ENCODE measurements at places on chromosomes 6 and 20.

DNA sequence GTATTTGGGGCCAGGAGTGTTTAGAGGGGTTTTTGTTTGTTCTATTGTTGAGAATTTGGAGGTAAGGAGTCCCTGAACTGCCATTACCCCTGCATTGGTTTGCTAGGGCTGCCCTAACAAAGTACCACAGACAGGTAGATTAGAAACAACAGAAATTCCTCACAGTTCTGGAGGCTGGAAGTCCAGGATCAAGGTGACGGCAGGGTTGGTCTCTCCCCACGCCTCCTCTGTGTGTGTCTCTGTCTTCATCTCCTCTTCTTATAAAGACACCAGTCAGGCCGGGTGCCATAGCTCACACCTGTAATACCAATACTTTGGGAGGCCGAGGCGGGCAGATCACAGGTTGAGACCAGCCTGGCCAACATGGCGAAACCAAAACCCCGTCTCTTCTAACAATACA is 97.1 kb upstream of the FAM8A1 start:
- DNase-seq, result no peak

DNA sequence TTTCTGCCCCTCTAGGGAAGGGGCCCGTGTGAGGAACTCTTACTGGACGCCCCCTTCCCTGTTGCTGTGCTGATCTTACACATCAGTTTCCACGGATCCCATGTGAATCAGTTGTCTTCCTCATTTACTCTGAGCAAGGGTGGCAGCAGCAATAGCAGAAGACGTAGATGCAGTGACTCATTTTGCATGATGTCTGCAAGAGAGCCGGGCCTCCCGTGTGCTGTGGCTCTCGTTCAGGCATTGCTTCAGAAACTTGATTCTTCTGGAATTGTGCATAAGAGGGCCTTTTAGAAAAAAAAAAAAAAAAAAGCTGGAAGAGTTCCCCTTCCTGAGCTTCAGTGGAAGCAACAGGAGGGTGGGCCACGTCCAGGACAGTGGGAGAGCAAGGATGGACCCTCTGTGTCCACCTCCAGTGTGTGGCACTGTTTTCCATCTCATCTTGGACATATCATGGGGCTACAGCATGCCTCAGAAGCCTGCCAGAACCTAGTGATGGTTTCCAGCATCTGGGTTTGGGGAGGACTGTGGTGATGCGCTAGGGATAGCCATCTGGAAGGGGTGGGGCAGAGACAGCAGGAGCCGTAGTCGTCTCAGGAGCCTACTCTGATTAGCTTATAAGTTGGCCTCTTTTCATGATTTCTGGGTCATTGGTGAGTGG is 62.1 kb downstream of the FOXO3 start:
- DNase-seq, result no peak

DNA sequence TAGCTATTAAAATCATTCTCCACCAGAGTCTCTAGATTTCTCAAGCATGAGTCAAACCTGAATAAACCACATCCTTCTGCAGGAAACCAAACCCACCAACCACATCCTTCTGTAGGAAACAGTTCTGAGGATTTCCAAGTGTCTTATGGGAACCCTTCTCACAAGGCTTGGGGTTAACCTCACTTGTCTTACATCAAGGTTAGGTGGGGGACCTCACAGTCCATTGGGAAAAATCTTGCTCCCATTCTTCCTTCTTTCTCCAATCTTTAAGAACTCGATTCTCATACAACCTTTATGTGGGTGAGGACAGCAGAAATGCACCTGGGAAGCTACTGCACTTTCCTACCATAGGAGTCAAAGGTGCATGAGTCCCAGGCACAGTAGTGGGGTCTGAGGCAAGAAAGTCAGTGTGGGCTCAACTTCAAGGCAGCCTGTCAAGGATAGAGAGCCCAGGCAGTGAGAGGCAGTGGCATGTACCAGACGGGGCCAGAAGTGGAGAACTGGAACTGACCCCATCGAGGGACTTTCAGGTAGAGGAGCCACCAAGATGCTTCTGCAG is 114.5 kb downstream of the SLC22A3 start:
- no peak for DNase-seq

DNA sequence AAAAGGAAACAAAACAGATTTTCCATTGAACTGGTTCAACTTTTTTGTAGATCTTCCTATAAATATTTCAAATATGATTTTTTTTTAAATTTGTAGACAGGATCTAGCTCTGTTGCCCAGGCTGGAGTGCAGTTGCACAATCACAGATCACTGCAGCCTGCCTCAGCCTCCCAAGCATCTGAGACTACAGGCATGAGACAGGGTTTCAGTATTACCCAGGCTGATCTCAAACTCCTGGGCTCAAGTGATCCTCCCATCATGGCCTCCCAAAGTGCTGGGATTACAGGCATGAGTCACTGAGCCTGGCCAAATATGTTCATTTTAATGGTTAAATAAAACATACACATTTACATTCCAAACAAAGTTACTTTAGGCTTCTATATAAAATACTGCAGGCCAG is 33.6 kb downstream of the SAMHD1 start:
- DNase-seq, result no peak

- DNase-seq, result no peak
Observed at GRCh38 chr6:87723170-87724078, 21.4 kb upstream of the AKIRIN2 start.

- no peak for DNase-seq
Observed at GRCh38 chr6:24957199-24957598, 21.4 kb upstream of the RIPOR2 start.

GRCh38 chr6:7338031-7338430 is 25.0 kb upstream of the SSR1 start:
- DNase-seq, result no peak

DNA sequence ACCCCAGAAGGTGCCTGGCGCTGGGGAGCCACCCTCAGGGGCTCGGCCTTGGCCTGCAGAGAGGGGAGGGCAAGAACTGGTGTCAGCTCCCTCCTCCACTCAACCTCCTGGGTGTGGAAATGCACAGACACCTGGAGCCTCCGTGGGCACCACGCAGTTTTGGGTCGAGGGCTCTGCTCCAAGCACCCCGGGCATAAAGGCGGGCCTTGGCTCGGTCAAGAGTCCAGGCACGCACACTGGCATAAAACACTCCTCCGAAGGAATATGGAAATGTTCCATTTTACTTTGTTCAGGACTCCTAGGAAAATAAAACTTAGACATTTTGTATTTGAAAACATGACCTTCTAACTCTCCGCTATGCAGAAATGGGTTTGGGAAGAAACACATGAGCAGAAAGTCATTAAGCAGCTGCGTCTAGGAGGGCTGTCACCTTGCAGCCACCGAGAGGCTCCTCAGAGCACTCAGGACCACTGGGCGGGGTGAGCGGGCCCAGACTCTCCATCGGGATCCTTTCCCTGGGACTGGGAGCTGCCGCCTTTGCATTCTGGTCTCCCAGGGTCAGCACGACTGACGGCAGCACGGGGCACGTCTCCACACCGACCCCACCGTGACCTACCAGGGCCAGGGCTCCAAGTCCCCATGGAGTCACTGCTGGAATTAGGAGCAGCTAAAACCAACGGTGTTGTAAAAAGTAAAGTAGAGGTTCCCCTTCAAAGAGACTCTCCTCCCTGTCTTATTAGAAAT is 46.0 kb upstream of the DACT2 start:
- DNase-seq, result no peak

GRCh38 chr6:164101859-164102258 is 687.3 kb downstream of the QKI start:
- DNase-seq, result no peak

DNA sequence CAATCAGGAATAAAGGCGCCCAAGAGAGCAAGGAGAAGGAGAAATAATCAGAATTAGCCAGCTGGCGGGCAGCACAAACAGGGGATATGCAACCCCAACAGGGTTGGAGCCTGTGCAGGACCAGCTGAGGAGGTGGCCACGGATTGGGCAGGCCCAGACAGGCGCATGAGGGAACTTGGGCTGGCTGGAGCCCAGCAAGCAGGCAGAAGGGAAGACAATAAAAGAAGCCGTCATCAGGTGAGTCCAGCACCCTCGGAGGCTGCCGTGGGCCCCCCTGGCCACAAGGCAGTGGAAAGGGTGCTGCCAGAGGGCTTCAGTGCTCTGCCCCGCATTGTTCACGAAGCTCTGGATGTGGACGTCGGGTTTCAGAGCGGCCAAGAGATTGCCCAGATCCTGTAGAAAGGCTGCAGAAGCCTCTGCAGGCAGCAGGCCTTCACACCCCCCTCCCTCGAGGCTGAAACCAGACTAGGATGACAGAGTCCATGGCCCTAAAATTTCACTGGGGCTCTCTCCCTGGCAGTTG is 28.4 kb upstream of the MAFB start:
- no peak for DNase-seq

GRCh38 chr6:22251348-22251747 is 45.5 kb downstream of the PRL start:
- DNase-seq, result no peak

DNA sequence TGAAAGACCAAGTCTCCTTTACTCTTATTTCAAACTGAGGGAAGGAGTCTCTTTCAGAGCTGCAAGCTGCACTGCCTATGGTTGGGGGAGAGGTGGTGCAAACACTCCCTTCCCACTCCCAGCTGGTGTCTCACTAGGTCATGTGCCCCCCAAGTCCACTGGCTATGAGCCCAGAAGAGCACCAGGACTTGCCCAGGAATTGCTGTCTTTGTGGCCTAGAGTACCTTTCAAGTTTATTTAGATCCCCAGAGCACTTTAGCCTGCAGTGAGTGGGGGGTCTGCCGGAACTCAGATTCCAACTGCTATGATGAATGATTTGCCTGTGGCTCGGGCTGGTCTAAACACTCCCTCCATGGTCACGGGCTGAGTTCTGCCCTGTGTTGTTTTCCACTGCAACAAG is 192.6 kb upstream of the CITED2 start:
- no peak for DNase-seq

- DNase-seq, result no peak
Observed at GRCh38 chr6:170210026-170210390, 80.9 kb downstream of the DLL1 start.

GRCh38 chr6:77686931-77687330 is 34.1 kb downstream of the MEI4 start:
- no peak for DNase-seq

DNA sequence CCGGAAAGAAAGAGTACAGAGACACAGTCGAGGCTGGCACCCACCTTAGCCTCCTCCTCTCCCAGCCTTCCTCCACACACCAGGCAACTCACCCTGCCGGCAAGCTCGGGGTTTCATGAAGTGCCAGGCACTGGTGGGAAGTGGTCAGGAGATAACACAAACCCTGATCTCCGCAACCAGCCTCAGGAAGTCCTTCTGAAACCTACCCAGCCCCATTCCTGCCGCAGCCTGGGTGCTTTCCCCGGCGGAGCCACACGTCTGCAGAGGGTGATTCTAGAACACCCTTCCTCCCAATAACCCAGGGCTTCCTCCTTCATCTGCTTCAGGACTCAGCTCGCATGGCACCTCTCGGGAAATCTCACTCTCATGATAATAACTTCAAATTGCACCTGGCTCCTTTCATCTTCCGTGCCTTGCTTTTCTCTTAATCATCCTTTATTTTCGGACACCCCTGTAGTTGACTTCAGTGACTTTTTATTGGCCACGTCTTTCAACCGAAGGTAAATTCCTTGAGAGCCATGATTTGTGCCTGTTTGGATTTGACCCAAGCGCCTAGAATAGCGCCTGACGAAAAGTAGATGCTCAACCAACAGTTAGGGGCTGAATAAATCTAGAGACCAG is 8.7 kb upstream of the HLA-E start:
- no peak for DNase-seq

GRCh38 chr20:37383229-37383989 is 37.5 kb downstream of the SRC start:
- DNase-seq, result no peak

GRCh38 chr6:25332655-25333071 is 53.5 kb downstream of the CARMIL1 start:
- DNase-seq, result no peak

DNA sequence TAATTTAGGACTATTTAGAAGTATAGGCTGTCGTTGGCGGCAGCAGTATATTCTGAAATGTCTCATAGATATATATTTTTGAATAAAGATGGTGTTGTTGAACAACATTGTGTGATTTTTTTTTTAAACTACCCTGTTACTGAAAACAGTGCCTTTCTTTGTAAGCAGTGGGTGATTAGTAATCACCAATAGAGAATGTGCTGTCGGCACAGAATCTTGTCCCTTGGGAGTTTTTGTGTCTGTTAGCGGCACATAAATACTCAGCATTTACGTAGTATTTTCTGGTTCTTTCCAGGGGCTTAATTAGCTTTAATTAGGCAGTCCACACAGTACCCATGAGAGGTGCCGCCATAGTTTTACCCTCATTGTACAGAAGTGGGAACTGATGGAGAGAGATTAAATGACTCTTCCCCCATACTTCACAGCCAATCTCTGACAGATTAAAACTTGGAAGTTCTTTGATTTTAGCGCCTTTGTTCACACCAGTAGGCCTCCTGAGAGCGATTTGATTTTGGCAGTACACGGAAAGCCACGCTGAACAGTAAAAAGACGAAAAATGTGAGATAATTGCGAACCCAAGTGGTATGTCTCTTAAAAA is 58.8 kb downstream of the RPRD1B start:
- DNase-seq, result no peak

- DNase-seq, result no peak
Observed at GRCh38 chr6:14775528-14775927, 470.3 kb upstream of the JARID2 start.

DNA sequence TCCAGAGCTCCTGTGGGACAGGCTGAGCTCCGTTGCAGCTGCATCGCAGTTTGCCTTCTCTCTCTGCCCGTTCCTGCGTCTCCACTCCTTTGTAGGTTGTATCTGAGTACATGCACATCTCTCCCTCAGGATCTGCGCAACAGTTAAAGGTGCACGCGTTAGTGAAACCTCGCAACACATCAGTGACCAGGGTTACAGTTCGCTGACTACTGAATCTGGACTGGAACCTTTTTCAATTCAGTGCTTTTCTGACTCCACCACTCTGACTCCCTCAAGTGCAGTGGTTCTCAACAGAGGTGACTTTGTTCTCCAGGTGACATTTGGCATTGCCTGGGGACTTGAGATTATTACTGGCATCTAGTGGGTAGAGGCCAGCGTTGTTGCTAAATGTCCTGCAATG is 44.0 kb downstream of the UST start:
- no peak for DNase-seq

DNA sequence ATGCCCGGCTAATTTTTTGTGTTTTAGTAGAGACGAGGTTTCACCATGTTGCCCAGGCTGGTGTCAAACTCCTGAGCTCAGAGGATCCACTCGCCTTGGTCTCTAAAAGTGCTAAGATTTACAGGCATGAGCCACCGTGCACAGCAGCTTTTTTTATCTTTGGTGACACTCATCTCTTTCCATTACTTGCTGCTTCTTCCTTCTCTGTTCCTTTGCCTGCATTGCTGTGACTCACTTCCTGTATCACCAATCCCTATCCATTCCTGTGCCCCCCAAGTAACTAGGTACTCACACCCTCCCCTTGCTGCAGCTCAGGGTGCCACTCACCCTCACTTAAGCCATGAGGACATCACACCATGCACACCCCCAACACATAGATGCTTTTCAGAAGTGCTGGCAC is 24.6 kb downstream of the KHDC1L start:
- no peak for DNase-seq

All from stimulated activated CD8-positive, alpha-beta memory T cell treated with anti-CD3 and anti-CD28 coated beads, Interleukin-7, amount 100 ng/mL, for 48 hours (primary cell).